IMR-90 (cell line): ENCODE measurements at places on chromosomes 1 and 21. TPM values are rescaled to one million over a fixed set of nuclear protein-coding genes. Genes with fewer than 3 reads are reported as not detected.

GRCh38 chr1:240765732-240766363 is 153.9 kb upstream of the GREM2 start:
- no peaks in the 10 kb centered on the region for H3K27me3 ChIP-seq
- peak overlapping the region; percentile 86 for H3K27ac ChIP-seq
- DNase-seq: peak; percentile 81
- no peak overlapping the region for H3K4me3 ChIP-seq
- peaks cover 15% of the 10 kb centered on the region for H3K4me1 ChIP-seq
- no peaks in the 10 kb centered on the region for H3K36me3 ChIP-seq

DNA sequence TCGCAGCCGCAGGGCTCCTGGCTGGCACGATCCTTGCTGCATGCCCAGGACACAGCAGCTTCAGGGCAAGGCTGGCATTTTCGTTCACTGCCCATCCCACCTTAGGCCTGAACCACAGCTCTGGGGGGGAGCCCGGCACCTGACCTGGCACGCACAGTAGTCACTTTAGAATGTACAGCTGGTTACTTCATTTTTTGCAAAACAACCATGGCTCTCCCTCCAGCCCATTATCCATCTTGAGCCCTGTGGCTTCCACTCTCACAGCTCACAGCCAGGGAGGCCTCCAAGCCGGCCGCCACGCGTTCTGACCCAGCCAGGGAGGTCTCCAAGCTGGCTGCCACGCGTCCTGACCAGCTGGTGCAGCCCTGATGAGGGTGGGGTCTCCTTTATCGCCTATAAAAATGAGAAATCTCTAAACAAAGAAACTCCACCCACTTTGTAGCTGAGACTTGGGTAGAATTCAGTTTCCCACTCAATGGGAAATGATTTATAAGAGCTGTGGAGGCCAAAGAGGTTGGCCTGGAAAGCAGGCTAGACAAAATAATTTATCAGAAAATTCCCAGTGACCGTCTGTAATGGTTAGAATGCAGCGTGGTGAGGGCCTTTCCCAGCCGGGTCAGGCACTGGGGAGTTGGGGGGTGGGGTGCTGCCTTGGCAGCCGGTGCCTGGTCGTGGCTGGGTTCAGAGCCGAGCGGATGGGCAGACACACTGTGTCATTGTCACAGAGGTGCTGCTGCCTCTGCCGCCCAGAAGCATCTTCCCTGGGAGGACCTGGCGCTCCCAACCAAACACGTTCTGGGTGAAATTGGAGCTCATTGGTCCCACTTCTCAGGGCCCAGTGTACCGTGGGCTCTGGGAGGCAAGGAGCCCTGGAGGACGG is 54.6 kb upstream of the ACTRT2 start:
- no peaks in the 10 kb centered on the region for H3K27me3 ChIP-seq
- H3K27ac ChIP-seq: no peak overlapping the region
- no peak overlapping the region for H3K4me3 ChIP-seq
- H3K4me1 ChIP-seq: no peaks in the 10 kb centered on the region

DNA sequence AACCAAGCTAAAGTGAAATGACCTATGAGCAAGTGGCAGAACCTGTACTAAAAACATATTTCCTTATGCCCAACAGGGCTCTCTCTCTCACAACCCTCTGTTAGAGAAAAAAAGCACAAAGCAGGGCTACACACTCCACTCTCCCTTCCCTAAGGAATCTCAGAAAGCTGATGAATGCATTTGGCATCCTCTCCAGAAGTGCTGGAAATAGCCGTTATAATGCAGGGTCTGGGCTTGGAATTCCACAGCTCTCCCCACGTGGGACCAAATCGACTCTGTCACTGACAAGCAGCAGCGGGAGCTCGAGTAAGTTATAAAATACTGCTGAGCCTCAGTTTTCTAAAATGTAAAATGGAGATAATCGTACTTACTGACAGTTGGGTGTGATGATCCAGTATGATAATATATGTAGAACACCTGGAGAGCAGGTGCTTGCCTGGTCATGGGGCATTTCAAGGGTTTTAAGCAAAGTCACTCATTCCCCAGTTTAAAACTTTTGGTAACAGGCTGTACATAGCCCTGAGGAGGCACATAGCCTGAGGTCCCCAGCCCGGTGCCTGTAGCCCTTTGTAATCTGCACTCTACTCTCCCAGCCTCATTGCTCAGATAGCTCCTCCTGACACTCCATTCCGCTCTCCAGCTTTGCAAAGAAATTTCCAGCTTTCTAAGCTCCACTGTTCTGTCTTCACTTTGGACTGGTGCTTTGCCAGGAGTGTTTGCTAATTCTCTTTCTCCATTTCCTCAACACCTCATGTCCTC is 175.6 kb upstream of the DAB1 start:
- no peaks in the 10 kb centered on the region for H3K36me3 ChIP-seq
- peak; percentile 1 for DNase-seq
- H3K4me1 ChIP-seq: no peaks in the 10 kb centered on the region
- H3K4me3 ChIP-seq: no peak overlapping the region

DNA sequence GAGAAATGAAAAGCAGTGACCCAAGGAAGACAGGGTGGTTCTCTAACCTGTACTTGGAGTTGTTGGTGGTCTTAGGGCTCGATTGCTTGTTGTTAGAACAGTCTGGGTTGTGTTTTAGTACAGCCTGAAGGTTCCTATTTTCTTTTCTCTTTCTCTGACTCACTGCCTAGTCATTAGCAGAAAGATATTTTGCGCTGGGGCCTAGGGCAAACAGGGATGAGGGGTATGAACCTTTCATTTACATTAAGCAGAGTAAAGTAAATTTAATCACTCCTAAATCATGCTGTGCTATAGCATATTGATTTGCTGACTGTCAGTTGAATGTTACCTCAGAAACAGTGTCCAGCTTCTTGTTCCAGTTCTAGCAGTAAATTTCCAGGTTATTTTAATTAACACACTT is 197.2 kb downstream of the RWDD3 start:
- DNase-seq: no peak
- no peaks in the 10 kb centered on the region for H3K36me3 ChIP-seq
- no peaks in the 10 kb centered on the region for H3K27me3 ChIP-seq
- H3K4me3 ChIP-seq: no peak overlapping the region
- H3K4me1 ChIP-seq: no peaks in the 10 kb centered on the region

DNA sequence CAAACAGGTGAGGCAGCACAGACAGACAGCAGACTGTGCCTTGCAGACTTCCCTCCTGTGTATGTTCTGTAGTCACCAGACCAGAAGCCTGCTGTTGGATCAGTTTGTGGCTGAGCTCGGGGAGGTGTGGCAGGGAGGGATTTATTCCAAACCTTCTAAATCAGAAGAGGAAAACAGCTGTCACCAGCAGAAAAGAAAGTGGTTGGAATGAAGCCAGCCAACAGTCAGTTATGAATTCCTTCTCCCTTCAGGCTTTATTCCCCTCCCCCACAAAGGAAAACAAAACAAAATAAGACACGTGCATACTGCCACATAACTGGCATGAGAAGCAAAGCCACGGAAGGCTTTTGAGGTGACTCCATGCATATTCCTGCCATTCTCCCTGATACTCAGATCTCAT is 19.0 kb upstream of the PIGV start:
- peak overlapping the region; percentile 56; the same call in 1 of the 2 replicates for H3K27ac ChIP-seq
- no peaks in the 10 kb centered on the region for H3K27me3 ChIP-seq
- peaks cover 55% of the 10 kb centered on the region for H3K36me3 ChIP-seq
- no peak overlapping the region for H3K4me3 ChIP-seq

DNA sequence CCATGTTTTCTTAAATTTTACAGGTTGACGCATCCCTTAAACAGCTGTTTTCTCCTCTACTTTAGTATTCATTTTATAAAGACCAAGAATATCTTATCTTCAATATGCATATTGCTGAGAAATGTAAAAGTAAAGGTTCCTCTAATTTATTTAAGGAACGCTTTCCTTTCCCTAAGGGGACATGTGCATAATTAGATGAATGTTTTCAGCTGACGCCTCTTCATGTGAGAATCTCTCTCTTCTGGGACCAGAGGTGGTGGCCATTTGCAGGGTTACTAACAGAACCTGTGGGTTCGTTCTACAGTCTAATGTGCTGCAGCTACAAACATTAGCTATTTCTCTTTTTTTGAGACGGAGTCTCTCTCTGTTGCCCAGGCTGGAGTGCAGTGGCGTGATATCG is 147.7 kb upstream of the L1TD1 start:
- H3K4me1 ChIP-seq: no peaks in the 10 kb centered on the region
- H3K27ac ChIP-seq: no peak overlapping the region
- H3K36me3 ChIP-seq: no peaks in the 10 kb centered on the region

- no peak overlapping the region for H3K27ac ChIP-seq
- no peaks in the 10 kb centered on the region for H3K36me3 ChIP-seq
- peaks cover 2% of the 10 kb centered on the region; the same call in 1 of the 2 replicates for H3K4me1 ChIP-seq
- H3K4me3 ChIP-seq: no peak overlapping the region
These were observed 5.9 kb upstream of the PTPRF start for GRCh38 chr1:43524804-43525203.

- H3K4me1 ChIP-seq: peaks cover 2% of the 10 kb centered on the region; the same call in 1 of the 2 replicates
- H3K4me3 ChIP-seq: no peak overlapping the region
- DNase-seq: peak; percentile 62
- H3K27ac ChIP-seq: no peak overlapping the region
- no peaks in the 10 kb centered on the region for H3K36me3 ChIP-seq
These were observed 126.2 kb upstream of the ETS2 start for GRCh38 chr21:38679534-38679933.

GRCh38 chr1:69967245-69967766 is 238.1 kb downstream of the LRRC40 start:
- no peaks in the 10 kb centered on the region for H3K36me3 ChIP-seq
- H3K4me1 ChIP-seq: no peaks in the 10 kb centered on the region
- DNase-seq: no peak
- no peak overlapping the region for H3K4me3 ChIP-seq

DNA sequence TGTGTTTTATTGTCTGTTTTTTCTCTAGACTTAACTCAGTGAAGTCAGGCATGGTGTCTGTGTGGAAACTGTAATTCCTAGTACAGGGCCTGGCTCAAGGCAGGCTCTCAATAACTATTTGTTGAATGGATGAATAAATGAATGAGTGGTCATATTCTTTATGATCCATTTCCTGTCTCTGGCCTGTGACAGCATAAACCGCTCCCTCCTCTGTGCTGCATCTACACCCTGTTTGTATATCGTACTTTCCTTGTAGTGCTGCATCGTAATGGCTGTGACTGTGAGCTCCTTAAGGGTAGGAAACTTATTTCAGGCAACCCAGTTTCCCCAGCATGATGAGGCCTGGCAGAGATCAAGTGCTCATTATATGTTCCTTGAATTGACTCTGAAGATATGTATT is 337.5 kb upstream of the USP24 start:
- no peaks in the 10 kb centered on the region for H3K27me3 ChIP-seq
- H3K4me1 ChIP-seq: no peaks in the 10 kb centered on the region; the same call in 1 of the 2 replicates
- no peak for DNase-seq
- H3K4me3 ChIP-seq: no peak overlapping the region
- H3K27ac ChIP-seq: no peak overlapping the region

- H3K4me3 ChIP-seq: peak overlapping the region; percentile 92
- peaks cover 27% of the 10 kb centered on the region for H3K4me1 ChIP-seq
- peaks cover 5% of the 10 kb centered on the region; the same call in 1 of the 2 replicates for H3K36me3 ChIP-seq
- peak; percentile 56 for DNase-seq
- peak overlapping the region; percentile 94 for H3K27ac ChIP-seq
- H3K27me3 ChIP-seq: no peaks in the 10 kb centered on the region
These were observed 1.8 kb downstream of the ATP2B4 start for GRCh38 chr1:203628201-203629015.

DNA sequence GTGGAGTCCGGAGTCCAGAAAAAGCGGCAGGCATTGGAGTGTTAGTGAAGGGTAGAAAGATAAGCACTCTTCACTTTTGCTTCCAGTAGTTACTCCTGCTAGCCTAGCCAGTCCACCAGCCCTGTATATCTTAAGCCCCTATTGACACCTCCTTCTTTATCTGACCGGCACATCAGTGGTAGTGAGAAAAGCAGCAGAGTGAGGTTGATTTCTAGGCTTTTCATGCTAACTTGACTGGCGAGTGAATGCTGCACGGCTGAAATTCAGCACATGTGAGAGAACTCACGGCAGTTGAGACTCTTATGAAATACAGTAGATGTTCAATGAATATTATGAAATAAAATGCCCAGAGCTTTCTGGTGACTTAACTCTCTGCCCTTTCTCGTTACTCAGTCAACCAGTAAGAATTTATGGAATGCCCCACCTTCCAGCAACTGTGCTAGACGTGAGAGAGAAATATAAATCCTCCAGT is 128.2 kb downstream of the CACHD1 start:
- peak; percentile 73 for DNase-seq
- peak overlapping the region; percentile 30; the same call in 1 of the 2 replicates for H3K4me3 ChIP-seq
- H3K4me1 ChIP-seq: peaks cover 9% of the 10 kb centered on the region
- peak overlapping the region; percentile 43; the same call in 1 of the 2 replicates for H3K27ac ChIP-seq

DNA sequence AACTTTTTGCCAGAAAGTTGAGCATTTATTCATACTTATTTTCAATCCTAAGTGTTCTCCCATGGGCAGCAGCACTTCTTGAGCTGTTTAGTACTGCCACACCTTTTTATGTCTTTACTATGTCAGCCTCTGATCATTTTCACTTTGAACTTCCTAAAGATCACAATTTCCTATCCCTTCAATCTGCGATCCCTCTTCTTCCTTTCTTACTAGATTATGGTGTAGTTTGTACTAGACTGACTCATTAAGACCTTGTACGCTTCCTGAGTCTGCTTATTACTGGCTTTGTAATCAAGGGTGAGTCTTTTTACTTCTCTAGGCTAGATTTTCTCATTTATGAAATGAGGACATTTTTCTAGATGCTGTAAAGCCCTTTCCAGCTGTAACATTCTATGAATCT is 55.1 kb downstream of the LRIG2 start:
- H3K4me3 ChIP-seq: no peak overlapping the region
- peaks cover 21% of the 10 kb centered on the region for H3K36me3 ChIP-seq
- H3K27ac ChIP-seq: no peak overlapping the region
- DNase-seq: no peak

DNA sequence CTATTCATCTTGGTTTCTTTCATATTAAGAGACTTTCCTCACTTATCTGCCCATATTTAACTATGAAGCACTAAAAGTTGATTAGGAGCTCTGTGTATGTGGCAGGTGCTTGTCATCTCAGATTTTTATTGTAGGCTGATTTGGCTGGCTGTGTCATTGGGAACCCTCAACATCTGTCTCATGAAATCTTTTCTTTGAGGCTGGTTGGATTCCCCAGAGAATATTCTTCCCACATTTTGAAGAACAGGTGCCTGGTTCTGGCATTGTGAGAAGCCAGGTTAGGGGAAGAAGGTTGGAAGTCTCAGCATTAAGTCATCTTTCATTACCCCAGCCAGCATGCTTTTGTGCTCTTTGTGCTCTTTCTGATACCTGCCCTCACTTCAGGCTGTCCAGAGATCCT is 37.1 kb downstream of the EEIG2 start:
- peaks cover under 1% of the 10 kb centered on the region; the same call in 1 of the 2 replicates for H3K4me1 ChIP-seq
- H3K27me3 ChIP-seq: no peaks in the 10 kb centered on the region
- DNase-seq: no peak
- no peak overlapping the region for H3K4me3 ChIP-seq

The CNR2 gene
- polyA plus RNA-seq: not detected in 2 replicates

The TRIM17 gene
- polyA plus RNA-seq: 0.26 and 0.39 TPM in 2 replicates

The THEM4 gene
- 12.2 and 15.7 TPM in 2 replicates for polyA plus RNA-seq

The OR2T5 gene
- not detected in 2 replicates for polyA plus RNA-seq

The SH2D2A gene
- polyA plus RNA-seq: 0.23 TPM in 1 of 2 replicates, not detected in the other

The LCE1A gene
- polyA plus RNA-seq: not detected in 2 replicates

The SUSD4 gene
- polyA plus RNA-seq: 1.7 and 1.8 TPM in 2 replicates

The TLCD4 gene
- polyA plus RNA-seq: 0.16 and 0.22 TPM in 2 replicates
